T-helper 9 cell (primary cell): ENCODE measurements at places on chromosomes 11 and 22.

GRCh38 chr11:60785136-60785535 is at the start of gene MS4A10:
Gene MS4A10 (plus strand): TSS chr11:60785333. CDS start chr11:60790336, 5,003 bp downstream.
- no peak for DNase-seq

- no peak for DNase-seq
Measured at GRCh38 chr11:126502159-126502558, 146.7 kb downstream of the ST3GAL4 start.

DNA sequence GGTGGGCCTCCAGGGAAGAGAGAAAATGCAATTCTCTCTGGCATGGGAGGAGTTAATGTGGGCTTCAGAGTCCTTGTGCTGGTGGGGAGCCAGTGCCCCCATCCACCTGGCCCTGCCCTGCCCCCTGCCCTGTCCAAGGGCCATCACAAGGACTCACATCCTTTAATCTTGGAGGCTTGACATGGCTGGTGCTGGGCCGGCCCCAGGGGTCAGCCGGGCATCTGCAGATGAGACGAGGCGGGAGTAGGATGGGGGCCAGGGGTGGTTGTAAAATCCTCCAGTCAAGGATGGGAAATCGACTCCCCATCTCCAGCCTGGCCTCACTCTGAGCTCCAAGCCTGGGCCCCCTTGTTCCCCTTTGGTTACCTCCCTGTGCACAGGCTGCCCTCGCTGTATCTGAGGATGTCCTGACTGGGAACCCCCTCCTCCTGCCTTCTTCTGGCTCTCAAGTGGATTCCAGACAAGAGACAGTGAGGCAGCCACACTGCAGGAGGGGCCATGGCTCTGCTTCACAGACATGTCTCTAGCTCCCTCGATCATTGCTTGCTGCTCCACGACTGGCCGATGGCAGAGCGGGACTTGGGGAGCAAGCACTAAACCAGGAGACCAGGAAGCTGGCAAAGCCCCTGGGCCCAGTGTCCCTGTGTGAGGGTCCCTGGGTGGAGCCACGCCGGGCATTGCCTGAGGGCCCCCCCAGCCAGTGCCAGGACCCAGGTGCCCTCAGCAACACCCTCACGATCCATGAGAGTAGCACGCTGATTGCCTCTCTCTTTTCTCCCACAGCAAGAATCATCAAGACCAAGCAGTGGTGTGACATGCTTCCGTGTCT is 1120.5 kb downstream of the BRD1 start:
- no peak for DNase-seq

GRCh38 chr22:25509374-25509791 is 55.1 kb upstream of the GRK3 start:
- DNase-seq = no peak

DNA sequence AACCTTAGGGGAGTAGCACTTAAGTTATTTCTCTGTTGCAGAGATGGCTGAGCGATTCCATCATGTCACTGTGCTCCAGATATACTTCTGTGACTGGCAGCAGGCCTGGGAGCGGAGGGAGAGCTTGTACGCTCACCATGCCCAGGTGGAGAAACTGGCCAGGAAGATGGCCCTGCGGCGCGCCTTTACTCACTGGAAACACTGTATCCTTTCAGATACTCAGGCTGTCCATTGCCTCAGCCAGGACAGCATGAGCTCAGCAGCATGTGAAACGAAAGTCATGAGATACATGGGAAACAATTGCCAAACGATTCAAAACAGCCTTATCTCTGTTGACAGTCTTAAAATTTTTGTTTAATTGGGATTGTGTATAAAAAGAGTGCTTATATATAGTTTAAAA is 78.9 kb downstream of the SFI1 start:
- no peak for DNase-seq

DNA sequence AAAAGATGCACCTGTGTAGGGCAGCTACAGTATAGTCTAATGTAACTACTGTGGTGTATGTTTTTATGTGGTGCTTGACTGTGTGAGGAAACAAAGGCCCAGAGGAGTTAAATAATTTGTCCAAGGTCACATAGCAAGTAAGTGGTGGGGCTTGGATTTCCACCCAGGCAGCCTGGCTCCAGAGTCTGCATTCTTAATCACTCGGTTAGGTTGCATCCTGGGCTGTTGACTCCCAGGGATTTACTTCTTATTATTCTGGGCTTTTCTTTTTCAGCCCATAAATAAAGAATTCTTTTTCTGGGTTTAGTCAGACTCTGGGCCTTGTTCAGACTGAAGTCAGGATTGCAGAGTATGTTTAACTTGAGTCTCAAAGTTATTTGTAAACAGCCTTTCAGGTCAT is 82.1 kb downstream of the ARHGAP42 start:
- no peak for DNase-seq

- no peak for DNase-seq
Measured at GRCh38 chr11:134656861-134657540, 245.0 kb upstream of the B3GAT1 start.

DNA sequence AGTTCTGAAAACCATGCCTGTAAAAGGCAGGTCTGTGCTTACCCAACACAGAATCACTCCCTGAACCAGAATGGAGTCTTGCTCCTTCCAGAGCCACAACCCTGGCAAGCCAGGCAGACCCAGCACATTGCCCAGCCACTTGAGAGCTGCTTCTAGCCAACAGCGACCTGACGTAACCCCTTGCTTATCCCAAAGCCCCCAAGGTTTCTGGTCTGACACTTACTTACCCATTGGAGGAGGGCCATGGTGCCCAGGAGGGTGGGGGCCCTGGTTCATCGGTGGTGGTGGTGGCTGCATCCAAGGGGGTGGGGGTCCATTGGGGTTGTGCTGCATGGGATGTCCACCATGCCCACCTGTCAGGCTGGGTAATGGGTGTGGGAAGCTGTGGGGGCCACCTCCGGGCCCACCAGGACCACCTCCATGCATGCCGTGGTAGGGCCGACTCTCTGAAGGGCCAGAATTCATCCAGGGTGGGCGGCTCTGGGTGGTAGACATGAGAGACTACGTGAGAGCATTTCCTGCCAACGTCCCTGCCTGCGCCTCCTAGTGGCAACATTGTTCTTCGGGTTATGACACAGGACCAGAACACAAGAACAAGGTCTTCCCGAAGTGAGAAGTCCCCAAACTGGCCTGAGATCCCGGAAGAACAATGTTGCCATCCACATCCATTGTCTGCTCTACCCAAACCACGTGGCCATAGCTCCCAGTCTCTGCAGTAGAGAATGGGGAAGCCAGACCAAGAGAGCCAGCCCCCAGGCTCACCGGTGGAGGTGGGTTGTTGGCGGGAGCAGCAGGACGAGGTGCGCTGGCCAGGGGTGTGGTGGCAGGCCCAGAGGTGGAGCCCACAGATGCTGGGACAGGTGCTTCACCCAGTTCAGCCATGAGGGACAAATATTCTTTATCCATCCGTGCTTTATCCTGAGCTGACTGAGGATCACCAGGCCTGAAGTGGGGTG is 7.8 kb upstream of the PYGM start:
- peak; percentile 85 for DNase-seq

DNA sequence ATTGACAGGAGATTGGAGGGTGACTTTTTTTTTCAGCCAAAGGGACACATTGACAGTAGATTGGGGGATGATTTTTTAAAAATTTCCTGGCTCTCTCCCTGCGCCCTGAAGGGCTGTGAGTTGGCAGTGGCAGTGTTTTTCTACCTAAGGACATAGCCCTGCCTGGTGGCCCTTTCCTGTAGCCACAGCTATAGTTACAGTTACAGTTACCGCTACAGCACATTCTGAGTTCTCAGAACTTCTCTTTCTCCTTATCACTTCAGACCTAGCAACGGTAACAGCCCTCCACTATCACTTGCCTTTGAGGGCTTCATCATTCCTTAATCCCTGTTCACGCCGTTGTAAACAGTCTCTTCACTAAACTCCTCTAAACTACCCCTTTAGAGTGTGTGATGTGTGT is 684 bp downstream of the MRGPRX2 start:
- no peak for DNase-seq

- DNase-seq = no peak
Measured at GRCh38 chr11:1194977-1195681, 27.7 kb upstream of the MUC5B start.

GRCh38 chr11:773830-774229 is 3.5 kb downstream of the GATD1 start:
- no peak for DNase-seq

- no peak for DNase-seq
Measured at GRCh38 chr11:118908901-118909618, 16.7 kb downstream of the BCL9L start.

GRCh38 chr22:27993201-27993635 is 74.2 kb upstream of the PITPNB start:
- no peak for DNase-seq

- no peak for DNase-seq
Measured at GRCh38 chr11:105611572-105612441, 1.9 kb downstream of the GRIA4 start.

- DNase-seq = no peak
Measured at GRCh38 chr22:39486951-39487825, 14.9 kb upstream of the MIEF1 start.

- no peak for DNase-seq
Measured at GRCh38 chr11:35311331-35311730, 108.0 kb downstream of the SLC1A2 start.

GRCh38 chr11:33383075-33383919 is 126.1 kb downstream of the HIPK3 start:
- no peak for DNase-seq

DNA sequence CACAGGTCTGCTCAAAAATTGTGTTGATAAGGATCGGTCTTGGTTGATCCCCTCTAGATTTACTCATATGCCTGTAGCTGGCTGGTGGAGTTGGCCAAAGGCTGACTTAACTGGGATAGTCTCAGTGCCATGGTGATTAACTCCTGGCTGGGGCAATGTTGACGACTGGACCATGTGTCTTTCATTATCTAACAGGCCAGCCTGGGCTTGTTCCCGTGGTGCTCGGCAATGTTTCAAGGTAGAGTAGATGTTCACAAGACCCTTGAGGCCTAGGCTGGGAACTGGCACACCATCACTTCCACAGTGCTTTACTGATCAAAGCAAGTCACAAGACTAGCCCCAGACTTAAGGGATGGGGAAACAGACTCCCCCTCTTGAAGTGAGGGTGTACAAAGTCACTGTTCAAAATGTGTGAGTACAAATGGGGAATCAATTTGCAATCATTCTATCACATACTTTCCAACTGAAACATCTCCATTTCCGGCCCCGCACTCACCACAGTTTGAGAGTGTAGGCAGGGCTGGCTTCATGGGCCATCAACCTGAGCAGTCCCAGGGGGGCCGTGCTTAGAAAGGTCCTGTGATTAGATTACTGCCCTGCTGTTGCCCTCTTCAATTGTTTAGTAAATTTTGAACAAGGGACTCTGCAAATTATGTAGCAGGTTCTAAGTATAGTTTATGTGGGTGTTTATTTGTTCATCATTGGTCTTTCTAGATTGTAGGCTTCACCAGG is 240.8 kb downstream of the NELL1 start:
- DNase-seq = no peak

GRCh38 chr22:46009730-46010129 is 32.8 kb upstream of the WNT7B start:
- no peak for DNase-seq

- no peak for DNase-seq
Measured at GRCh38 chr11:111285189-111286091, 12.9 kb upstream of the POU2AF3 start.

GRCh38 chr11:46444305-46444704 is 52.7 kb upstream of the CHRM4 start:
- no peak for DNase-seq

DNA sequence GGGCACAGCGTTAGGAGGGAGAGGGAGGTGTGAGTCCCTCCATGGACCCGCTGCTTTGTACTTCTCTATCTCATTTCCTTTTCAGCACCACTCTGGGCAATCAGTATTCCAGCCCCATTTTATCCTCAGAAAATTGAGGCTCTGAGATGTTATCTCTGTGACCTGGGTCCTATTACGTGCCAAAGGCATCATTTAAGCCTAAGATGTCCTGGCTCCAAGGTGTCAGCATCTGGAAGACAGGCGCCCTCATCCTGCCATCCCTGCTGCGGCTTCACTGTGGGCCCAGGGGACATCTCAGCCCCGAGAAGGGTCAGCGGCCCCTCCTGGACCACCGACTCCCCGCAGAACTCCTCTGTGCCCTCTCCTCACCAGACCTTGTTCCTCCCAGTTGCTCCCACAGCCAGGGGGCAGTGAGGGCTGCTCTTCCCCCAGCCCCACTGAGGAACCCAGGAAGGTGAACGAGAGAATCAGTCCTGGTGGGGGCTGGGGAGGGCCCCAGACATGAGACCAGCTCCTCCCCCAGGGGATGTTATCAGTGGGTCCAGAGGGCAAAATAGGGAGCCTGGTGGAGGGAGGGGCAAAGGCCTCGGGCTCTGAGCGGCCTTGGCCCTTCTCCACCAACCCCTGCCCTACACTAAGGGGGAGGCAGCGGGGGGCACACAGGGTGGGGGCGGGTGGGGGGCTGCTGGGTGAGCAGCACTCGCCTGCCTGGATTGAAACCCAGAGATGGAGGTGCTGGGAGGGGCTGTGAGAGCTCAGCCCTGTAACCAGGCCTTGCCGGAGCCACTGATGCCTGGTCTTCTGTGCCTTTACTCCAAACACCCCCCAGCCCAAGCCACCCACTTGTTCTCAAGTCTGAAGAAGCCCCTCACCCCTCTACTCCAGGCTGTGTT is 829 bp upstream of the APOC3 start:
- DNase-seq = no peak

- DNase-seq = no peak
Measured at GRCh38 chr11:68150037-68150436, 28.8 kb upstream of the CHKA start.

- no peak for DNase-seq
Measured at GRCh38 chr11:46944356-46945075, 8.0 kb downstream of the CSTPP1 start.

DNA sequence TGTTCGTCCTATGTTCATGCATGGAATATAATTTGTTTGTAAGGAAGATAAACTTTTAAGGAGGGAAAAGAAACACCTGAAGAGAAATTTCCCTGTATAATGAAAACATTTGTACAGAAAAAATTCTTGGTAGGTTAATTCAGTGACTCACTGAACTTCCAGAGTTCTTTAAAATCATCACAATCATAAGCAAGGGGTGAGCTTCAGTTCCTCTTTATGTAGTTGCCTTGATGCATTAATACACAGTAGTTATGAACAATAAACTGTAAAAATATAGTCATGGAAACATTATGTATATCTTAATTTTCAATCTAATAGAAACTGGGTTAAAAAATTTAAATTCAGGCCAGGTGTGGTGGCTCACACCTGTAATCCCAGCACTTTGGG is 1.1 kb upstream of the C11orf65 start:
- no peak for DNase-seq

GRCh38 chr11:96738311-96738710 is 348.5 kb downstream of the JRKL start:
- DNase-seq = no peak

- DNase-seq = no peak
Measured at GRCh38 chr11:46272816-46273427, 4.5 kb upstream of the CREB3L1 start.

- no peak for DNase-seq
Measured at GRCh38 chr11:12909879-12910278, 99.2 kb upstream of the RASSF10 start.
